ENCODE measurements at places on chromosomes 5 and 9.
A peak's percentile ranks its signal among the peaks of the same experiment; 100 is the strongest.

- DNase-seq, result no peak
These were observed 40.5 kb downstream of the ITGA2 start for GRCh38 chr5:53029608-53030007.

DNA sequence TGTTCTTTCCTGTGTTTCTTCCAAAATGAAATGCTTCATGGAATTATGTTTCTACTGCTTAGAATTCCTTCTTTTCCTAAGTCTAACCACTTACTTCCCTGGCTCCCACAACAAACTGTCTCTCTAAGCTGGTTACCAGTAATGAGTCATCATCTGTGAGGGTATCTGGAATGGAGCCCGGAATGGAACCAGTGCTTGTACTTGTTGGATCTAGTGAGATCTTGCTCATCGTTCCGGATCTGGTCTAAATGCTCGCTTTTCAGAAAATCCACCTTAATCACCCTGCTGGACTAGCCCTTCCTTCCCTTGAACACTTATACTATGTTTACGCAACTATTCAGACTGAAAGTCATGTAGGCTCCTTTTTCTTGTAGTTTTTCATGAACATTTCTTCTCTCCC lies 184.8 kb downstream of the PBX3 start:
- peak; percentile 98 for DNase-seq

DNA sequence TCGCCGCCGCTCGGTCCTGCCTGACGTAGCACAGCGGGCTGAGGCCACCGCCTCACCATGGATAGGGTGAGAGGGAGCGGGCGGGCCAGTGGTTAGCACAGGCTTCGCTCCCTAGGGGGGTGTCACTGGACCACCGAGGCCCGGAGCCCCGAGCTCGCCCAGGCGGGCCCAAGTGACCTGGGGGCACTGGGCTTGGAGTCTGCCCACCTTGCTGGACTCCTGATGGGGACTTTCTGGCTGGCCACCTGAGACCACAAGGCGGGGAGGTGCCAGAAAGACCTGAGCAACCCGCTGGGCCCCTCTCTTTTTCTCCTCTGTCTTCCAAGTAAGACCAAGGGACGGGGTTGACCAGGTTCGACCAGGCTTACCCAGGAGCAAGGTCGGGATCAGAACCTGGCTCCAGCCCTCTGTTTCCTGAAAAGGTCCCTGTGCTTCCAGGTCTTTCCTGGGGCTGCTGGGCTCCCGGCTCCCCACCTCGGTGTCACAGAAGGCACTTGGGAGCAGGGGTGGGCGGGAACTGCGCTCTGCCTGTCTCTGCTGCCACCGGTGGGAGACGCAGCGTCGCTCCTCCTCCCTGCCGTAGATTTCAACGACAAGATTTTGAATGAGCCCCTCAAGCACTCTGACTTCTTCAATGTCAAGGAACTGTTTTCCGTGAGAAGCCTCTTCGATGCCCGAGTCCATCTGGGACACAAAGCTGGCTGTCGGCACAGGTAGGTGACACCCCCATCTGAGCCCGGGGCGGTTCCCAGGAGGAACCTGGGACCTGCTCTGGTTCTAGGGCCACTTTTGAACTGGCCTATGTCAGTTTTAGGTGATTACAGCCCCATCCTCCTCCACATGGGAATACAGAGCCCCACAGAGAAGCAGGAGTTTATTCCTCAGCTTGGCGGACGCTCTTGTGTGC lies 1.0 kb downstream of the MRPS2 start:
- DNase-seq, result peak; percentile 59

GRCh38 chr9:82597241-82598203 lies 465.4 kb downstream of the RASEF start:
- DNase-seq, result no peak

DNA sequence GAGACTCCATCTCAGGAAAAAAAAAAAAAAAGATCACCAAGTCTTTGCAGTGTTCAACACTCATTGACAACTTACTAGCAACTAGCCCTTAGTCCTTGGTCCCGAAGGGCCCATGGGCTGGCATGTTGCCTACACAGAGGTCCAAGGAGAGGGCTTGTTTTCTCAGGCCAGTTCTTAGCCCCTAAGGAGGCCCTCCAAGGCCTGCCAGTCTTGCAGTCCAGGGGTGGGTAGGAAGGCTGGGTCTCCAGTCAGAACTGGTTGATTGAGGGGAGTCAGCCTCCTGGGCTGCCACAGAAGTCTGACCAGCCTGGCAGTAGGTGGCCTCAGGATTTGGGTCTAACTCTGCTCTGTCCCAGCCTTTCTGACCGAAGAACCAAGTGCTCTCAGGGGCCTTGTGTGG lies 32.7 kb downstream of the IER5L start:
- no peak for DNase-seq

GRCh38 chr5:7789567-7789966 lies 61.4 kb downstream of the CFAP90 start:
- DNase-seq, result no peak

- no peak for DNase-seq
These were observed 30.9 kb upstream of the CPEB4 start for GRCh38 chr5:173857234-173857633.

GRCh38 chr5:66960369-66961137 lies 236.0 kb downstream of the CD180 start:
- DNase-seq, result peak; percentile 65

DNA sequence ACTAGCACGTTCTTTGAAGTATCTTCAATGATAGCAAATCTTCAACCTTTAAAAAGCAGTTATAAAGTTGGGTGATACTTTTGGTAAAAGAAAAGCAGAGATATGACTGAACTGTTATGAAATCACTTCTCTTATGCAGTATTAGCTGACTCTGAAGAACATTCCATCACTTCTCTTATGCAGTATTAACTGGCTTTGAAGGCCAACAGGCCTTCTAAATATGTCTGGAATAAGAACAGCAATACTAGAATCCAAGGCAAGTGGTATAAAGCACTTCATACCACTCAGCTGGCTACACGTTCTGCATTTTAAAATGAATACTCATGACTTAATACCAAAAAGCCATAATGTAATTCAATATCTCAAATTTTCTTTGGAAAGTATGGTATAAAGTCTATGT lies 17.3 kb downstream of the SKIC3 start:
- no peak for DNase-seq

- DNase-seq, result peak; percentile 85
These were observed 51.1 kb downstream of the C9orf152 start for GRCh38 chr9:110156902-110157301.
